HS-5 (cell line): ENCODE measurements at places on chromosomes 7 and 10.
A peak's percentile ranks its signal among the peaks of the same experiment; 100 is the strongest.

DNA sequence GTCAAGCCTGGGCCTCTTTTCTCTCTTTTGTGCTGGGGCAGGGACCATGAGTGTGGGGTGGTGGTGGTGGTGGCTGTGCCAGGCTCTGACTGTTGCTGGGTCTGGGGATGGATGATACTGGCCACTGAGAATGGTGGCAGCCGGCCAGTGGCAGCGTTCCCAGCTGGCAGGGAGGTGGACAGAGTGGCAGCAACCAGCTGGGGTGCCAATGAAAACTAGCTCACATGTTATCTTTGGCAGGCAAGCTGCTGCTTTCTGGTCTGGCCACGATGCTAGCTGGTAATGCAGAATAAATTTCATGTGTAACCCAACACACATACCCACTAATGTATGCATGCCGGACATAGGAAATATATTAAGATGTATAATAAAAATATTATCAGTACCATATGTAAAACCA, 95.0 kb upstream of the SLC26A5 start:
- DNase-seq, result no peak

- no peak for DNase-seq
Measured at GRCh38 chr7:142174441-142174840, 62.9 kb downstream of the MGAM2 start.

DNA sequence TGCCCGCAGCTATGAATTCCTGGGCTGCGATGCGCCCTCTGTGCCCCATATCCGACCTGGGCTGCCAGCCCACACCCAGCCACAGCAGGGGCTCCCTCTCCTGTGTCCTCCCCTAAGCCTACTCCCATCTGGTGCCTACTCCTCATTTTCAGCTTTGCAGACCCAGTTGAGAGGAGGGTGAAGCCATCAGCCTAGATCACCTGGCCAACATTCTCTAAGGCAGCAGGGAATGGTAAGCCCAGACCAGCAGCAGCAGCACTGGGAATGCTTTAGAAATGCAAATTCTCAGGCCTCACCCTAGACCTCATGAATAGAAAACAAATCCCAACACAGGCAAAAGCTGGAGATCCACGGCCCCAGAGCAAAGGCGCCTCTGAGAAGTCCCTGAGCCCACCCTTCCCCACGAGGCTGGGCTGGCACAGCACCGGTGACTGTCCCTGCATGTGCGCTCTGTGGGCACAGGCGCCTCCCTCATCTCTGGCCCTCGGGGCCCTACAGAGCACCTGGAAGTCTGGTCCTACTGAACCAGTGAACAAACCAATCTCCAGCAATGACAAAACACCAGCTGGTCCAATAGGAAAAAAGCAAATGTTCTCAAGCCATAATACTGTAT, 161.4 kb downstream of the GFRA1 start:
- no peak for DNase-seq

DNA sequence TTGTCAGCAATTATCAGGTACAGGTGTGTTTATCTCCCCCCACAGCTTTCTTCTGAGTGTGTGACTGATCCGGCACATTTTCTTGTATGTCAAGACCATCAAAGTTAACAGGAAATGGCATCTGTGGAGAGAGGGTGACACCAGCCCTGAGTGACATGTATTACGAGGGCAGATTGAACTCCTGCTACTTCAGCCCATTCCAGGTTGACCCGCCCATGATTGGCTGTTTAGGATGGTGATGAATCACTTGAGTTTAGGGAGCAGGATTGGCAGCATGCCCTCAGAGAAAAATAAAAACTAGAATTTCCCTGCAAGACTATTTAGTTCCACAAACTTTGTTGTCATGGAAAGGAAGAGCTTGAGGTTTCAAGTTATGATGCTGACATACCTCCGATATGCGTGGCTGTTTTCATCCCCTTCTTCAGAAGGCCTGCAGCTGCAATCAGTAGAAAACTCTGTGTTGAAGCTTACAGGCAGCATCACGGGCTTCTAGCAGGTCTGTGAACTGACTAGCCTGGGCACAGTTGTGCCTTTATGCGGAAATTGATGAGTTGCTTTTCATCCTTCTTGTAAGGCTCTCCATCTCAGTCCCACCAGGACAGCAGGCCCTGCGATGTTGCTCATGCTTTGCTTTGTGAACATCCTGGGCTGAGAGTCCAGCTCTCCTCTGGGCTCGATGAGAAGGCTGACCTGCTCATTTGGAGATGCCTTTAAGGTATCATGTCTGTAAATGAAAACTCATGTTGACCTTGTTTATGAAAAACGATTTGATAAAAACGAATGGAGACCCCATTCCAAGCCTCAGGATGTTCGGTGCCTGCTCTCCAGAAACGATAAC, 8.0 kb upstream of the CELF2 start:
- no peak for DNase-seq

GRCh38 chr10:82668221-82668895, 793.4 kb downstream of the NRG3 start:
- DNase-seq, result peak; percentile 54

DNA sequence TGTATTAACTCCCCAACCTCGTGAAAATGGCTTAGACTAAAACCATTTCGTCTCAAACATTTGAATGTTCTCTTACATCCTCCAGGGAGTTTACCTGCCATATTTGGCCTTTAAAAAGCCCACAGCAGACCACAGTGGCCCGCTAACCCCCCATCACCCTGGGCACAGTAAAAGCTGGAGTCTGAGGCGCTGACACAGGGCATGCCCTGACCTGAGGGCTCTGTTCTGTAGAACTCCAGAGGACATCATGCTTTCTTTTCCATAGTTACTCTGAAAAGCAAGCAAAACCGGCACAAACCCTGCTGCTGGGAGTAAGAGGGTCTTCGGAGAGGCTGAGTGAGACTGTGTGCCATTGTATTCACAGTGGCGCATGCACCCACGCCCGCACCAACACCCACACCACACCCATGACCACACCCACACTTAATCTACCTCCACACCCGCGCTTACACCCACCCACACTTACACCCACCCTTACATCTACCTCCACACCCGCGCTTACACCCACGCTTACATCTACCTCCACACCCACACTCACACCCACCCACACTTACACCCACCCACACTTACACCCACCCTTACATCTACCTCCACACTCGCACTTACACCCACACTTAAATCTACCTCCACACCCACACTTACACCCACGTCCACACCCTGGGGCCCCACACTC, 32.1 kb downstream of the LRRC27 start:
- DNase-seq, result no peak

DNA sequence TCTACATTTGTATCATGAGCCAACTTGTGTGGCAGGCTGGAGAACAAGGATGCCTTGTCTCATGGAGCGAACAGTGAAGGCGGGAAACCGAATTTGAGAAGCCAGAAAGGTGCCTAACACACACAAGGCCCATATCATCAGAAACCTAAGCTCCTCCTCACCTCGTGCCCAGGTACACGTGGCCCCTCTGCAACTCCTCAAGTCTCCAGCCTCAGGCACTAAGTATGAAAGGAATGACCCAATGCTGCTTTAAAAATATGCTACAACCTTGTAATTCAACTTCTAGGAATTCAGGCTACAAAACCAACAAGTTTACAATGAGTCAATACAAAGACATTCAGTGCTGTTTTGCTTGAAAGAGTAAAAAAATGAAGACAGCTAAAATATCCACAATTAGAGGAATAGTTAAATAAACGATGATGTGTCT, 95.7 kb downstream of the CDK6 start:
- DNase-seq, result no peak

- no peak for DNase-seq
Measured at GRCh38 chr10:31599626-31600504, 280.8 kb downstream of the ZEB1 start.

DNA sequence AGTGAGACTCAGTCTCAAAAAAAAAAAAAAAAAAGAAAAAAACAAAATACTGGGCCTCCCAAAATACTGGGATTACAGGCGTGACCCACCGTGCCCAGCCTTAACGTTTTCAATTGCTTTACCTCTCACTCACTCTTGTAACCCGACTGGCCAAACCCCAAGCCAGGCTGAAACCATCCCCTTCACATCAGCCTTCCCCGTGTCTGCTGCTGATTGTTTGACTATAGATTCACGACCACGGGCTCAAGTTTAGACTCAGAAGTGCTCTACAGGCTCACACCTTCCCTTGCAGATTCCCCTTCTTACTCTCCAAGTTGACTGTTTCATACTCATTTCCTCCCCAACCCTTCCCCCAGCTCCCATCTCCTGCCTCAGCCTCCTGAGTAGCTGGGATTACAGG, 22.3 kb downstream of the TYW1 start:
- no peak for DNase-seq

DNA sequence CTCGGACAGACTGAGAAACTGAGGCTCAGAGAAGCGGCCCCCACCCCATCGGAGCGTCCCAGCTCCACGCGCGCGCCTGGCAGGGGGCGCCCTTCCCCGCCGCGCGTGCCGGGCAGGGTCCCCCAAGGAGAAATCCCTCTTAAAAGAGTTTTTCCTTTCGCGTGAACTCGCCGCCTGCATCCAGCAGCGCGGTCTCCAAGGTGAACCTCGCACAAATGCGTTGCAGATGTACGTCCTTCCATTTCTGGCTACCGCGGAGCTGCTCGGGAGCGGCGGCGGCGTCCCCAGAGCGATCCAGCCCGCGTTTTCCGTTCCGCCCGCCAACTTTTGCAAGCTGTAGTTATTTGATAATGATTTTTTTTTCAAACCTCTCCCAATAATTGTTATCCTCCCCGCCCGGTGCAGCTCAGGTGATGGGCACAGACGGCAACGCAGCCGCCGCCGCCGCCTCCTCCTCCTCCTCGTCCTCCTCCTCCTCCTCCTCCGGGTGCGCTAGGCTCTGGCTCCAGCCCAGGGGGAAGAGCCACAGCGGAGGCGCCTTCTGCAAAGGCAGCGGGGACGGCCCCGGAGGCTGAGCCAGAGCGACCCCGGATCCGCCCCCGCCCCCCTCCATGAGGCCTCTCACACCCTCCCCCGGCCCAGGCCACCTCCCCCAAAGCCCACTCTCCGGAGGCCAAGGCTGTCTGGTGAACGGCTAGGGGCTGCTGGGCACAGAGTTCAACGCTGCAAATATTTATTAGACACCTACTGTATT, 74.0 kb upstream of the CUX1 start:
- no peak for DNase-seq

- no peak for DNase-seq
Measured at GRCh38 chr7:121204537-121204936, 124.3 kb upstream of the WNT16 start.
